ENCODE measurements at places on chromosomes 6 and 20. TPM values are rescaled to one million over a fixed set of nuclear protein-coding genes. Genes with fewer than 3 reads are reported as not detected.

DNA sequence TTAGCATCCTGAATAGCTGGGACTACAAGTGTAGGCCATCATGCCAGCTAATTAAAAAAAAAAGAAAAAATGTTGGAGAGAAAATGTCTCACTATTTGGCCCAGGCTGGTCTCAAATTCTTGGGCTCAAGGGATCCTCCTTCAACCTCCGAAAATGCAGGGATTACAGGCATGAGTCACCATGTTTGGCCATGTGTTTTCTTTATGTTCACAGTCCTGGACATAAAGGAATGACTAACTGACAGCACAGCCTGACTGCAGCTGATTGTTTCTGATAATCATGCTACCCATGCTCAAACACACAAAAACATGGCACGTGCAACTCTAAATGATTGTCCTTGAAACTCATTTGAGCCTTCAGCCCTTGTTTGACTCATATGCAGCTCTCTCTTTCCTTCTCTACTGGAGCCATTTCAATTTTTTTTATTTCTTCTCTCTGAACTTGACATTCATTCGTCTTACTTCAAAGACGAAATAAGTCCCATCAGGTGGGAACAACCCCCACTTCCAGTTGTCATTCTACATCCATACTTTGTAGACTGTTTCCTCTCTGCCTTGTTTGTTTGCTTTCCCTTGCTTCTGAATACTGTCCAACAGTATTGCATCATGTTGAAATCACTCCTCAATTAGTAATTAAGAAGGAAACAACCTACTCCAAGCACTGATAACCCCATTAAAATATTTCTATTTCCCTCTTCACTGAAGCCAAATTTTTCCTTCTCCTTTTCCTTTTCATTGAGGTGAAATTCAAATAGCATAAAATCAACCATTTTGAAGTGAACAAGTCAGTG, 413.0 kb downstream of the BMP2 start:
- no peak for DNase-seq
- H3K27ac ChIP-seq: no peak overlapping the region
- no peak overlapping the region for H3K4me3 ChIP-seq
- no peaks in the 10 kb centered on the region for H3K27me3 ChIP-seq
- H3K36me3 ChIP-seq: no peaks in the 10 kb centered on the region

- no peak for DNase-seq
- H3K4me1 ChIP-seq: no peaks in the 10 kb centered on the region
- H3K27ac ChIP-seq: no peak overlapping the region
- no peaks in the 10 kb centered on the region for H3K36me3 ChIP-seq
- H3K27me3 ChIP-seq: no peaks in the 10 kb centered on the region
These were observed 98.7 kb upstream of the RIPOR2 start for GRCh38 chr6:25034431-25034921.

- H3K4me1 ChIP-seq: no peaks in the 10 kb centered on the region
- H3K27me3 ChIP-seq: no peaks in the 10 kb centered on the region
- no peak overlapping the region for H3K4me3 ChIP-seq
- DNase-seq: no peak
These were observed 54.7 kb downstream of the ELOVL5 start for GRCh38 chr6:53294095-53294494.

- no peaks in the 10 kb centered on the region for H3K36me3 ChIP-seq
- peaks cover 13% of the 10 kb centered on the region for H3K4me1 ChIP-seq
- H3K27ac ChIP-seq: no peak overlapping the region
- no peak overlapping the region for H3K4me3 ChIP-seq
These were observed 43.2 kb upstream of the TBC1D7 start for GRCh38 chr6:13371421-13372072.

DNA sequence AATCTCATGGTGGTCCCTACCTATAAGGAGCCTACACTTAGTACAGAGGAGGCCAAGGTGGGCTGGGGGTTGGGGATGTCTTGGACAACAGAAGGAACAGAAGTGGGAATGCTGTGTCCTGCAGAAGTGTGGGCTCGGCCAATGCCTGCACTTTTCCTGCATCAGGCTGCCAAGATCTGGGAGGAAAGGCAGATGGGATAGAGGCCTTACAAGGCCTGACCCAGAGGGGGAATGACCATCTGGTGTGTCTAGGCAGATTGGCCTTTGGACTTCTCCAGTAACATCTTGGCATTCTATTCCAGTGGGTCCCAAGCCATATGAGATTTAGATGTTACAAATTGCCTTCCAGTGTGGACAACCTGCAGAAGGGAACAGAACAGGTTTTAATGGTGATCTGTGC, 124.7 kb upstream of the GPR6 start:
- H3K27me3 ChIP-seq: no peaks in the 10 kb centered on the region
- no peak overlapping the region for H3K4me3 ChIP-seq
- H3K4me1 ChIP-seq: no peaks in the 10 kb centered on the region
- DNase-seq: no peak
- H3K27ac ChIP-seq: no peak overlapping the region
- no peaks in the 10 kb centered on the region for H3K36me3 ChIP-seq

DNA sequence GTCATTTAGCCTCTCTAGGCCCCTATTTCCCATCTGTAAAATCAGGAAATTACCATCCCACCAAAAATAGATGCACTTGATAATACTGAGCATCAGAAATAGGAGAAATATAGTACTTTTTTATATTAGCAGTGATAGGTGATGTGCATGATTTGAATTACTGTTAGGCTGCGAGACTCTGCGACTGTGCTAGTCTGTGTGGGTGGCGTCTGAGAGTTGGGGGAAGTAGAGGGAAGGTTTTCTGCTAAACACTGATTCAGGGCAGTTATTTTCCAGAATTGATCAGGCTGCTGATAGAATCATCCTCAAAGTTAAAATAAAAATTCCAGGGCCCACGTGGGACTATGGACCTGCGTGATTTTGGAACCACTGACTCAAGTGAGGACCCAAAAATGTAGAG, 60.4 kb upstream of the ARMH2 start:
- peaks cover 2% of the 10 kb centered on the region for H3K36me3 ChIP-seq
- H3K27ac ChIP-seq: no peak overlapping the region
- H3K27me3 ChIP-seq: no peaks in the 10 kb centered on the region
- DNase-seq: no peak
- H3K4me1 ChIP-seq: peaks cover 45% of the 10 kb centered on the region
- H3K4me3 ChIP-seq: no peak overlapping the region

DNA sequence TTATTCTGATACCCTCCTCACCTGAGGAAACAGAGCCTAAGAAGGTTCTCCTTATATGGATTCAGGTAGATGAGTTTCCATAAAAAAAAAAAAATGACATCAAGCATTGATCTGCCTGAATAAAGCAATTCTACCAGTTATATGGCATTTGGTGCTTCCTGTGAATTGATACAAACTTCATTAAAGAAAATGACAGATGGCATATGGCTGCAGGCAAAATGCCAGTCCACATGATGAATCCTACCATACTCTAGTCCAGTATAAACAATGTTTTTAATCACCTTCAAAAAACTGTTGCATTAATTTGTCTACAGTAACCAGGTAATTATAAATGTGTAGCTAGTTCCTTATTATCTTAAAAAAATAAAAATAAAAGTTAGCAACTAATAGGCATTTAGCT, 559.2 kb upstream of the FLRT3 start:
- no peak overlapping the region for H3K4me3 ChIP-seq
- DNase-seq: no peak
- no peaks in the 10 kb centered on the region for H3K36me3 ChIP-seq
- H3K27me3 ChIP-seq: no peaks in the 10 kb centered on the region

DNA sequence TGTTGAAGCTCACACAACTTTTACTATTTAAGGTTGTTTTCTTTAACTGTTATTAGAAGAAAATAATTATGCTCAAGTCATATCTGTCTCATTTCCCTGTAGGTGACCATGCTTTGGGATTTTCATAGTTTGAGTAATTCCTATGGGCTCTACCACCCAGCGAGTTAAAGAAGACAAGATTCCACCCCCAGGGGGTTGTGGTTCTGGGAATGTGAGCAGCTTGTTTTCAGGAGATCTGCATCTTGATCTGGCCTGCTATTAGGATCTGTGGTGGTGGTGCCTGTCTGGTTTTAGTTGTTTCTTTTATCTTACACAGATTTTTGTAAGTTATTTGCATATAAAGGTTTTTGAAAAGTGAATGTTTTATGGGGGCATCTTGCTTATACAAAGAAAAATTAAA, 20.2 kb upstream of the REV3L start:
- H3K27me3 ChIP-seq: no peaks in the 10 kb centered on the region
- H3K4me1 ChIP-seq: peaks cover 4% of the 10 kb centered on the region
- no peak for DNase-seq
- no peaks in the 10 kb centered on the region for H3K36me3 ChIP-seq

Gene PRDM1
- 10.9 TPM for total RNA-seq

Gene INSM1
- total RNA-seq: not detected

Gene MEI4
- total RNA-seq: not detected

Gene HELZ2
- 35.1 TPM for total RNA-seq

Gene CRISP3
- total RNA-seq: 17.9 TPM
